Adipocyte (in vitro differentiated cells): ENCODE measurements at places on chromosomes 6 and 20.

DNA sequence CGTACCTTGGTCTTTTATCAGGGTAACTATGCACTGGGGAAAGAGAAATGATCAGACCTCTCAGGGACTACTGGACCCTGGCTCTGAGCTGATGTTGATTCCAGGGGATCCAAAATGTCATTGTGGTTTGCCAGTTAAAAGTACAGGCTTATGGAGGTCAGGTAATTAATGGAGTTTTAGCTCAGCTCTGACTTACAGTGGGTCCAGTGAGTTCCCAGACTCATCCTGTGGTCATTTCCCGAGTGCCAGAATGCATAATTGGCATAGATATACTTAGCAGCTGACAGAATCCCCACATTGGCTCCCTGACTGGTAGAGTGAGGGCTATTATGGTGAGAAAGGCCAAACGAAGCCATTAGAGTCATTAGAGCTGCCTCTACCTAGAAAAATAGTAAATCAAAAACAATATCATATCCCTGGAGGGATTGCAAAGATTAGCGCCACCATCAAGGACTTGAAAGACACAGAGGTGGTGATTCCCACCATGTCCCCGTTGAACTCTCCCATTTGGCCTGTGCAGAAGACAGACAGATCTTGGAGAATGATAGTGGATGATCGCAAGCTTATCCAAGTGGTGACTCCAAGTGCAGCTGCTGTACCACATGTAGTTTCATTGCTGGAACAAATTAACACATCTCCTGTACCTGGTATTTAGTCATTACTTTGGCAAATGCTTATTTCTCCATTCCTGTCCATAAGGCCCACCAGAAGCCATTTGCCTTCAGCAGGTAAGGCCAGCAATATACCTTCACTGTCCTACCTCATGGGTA lies 152.4 kb downstream of the THBS2 start:
- DNase-seq, result no peak

GRCh38 chr6:4162370-4162769 lies 27.0 kb upstream of the ECI2 start:
- peak; percentile 27 for DNase-seq

DNA sequence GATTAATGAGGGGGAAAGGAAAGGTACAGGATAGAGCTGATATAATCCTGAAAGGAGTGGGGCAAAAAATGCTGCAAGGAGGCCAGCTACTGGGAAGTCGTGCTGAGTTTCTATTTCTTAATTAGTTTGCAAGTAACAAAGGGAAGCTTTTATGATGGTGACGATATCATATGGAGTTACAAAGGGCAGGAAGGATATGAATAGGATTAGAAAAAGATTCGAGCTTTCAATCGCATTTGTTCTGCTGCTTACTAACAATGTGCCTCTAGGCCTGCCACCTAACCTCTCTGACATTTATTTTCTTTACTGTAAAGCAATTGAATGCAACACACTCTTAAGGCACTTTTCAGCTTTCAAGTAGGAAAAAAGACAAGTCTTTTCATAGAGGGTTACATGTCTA lies 219.2 kb downstream of the CLVS2 start:
- no peak for DNase-seq

- DNase-seq, result no peak
Observed at GRCh38 chr20:43911066-43911465, 3.6 kb upstream of the TOX2 start.

DNA sequence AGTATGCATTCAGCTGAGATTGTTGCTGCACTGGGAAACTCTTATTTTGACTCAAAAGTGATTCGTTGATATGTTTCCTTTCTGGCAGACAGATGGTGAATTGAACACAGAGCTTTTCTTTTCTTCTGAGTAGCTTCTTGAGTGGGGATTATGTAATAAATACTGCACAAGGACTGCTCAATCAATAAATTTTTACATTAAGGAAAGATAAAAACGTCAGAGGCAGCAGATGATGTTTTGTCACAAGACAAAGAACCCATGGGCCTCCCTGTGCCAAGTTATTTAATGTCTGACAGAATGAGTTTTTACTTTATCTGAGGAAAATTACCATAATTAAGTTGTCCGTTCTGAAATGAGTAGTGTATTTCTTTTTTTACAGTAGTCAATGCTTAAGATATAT lies 460.3 kb downstream of the UTRN start:
- no peak for DNase-seq

- no peak for DNase-seq
Observed at GRCh38 chr6:53829698-53830221, 35.0 kb downstream of the LRRC1 start.

DNA sequence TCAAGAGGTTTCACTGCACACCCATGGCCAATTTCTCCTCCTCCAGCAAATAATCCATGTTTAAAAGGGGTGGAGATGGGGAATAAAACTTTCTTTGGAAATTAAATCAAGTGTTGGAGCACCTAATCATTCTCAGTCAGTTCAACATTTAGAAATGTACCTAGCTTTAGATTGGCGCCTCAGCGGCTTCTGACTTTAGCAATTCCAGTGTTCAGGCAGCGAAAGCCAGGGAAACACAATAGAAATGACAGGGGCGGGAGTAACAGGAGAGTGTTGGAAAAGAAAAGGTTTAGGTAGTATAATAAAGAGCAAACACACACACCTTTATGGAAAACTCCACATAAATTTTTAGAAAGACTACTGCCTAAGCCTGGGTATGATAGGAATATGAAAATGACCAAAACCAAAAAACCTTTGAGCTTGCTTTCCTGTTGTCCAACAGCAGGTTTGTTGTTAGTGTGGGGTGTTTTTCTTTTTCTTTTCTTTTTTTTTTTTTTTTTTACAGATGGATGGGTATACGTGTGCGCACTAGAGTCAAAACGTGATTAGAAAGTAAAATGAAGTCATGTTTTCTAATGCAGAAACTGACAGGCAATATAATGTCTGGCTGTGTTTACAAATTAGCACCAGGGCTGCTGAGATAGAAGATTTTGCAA lies 7.7 kb downstream of the TFAP2A start:
- DNase-seq, result no peak

DNA sequence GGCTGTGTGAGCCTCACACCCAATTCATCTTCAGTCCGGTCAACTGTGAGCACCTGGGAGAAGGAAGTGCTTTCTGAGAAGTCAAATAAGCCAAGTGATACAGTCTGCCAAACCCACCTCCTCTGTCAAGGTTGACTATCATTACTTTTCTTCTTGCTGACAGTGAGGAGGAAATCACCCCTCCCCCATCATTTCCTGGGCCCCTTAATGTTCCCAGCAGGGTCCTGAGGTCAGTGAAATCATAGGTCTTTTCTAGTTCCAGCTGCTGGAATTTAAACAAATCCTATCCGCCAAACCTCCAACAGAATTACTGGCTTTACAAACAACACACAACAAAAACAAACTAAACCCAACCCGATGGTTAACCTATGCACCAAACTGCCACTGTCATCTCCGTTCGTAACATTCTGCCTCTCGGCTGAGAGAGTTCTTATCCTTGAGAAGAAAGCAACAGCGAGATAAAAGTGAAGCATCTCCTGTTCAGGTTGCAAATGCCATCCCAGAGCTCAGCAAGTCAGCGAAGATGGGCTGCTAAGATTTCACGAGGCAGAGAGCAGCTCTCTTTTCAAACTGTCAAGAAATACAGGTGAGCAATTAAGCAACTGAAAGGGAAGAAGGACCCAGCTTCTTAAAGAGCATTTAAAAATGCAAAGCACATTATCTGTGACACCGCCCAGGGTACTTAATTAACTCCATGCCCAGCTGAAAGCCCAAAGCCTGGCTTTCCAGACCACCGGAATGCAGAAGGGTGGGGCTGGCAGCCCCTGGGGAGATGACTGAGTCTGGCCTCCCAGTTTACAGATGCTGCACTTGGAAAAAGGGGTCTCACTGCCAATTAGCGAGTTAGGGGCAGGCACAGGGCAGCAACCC lies 24.7 kb downstream of the GFOD1 start:
- DNase-seq, result peak; percentile 47

DNA sequence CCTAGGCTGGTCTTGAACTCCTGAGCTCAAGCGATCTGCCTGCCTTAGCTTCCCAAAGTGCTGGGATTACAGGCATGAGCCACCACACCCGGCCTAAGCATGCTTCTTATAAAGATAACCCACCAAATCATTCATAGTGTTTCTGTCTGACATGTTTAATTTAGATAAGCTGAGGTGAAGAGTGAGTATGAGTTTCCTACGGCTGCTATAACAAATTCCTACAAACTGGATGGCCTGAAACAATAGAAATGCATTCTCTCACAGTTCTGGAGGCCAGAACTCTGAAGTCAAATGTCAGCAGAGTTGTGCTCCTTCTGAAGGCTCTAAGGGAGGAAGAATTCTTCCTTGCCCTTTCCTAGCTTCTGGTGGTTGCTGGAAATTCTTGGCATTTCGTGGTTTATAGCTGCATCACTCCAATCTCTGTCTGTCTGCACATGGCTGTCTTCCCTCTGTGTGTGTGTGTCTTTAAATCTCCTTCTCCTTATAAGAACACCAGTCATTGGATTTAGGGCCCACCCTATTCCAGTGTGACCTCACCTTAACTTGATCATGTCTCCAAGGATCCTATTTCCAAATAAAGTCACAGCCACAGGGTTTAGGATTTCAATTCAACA lies 29.9 kb downstream of the MAPK13 start:
- DNase-seq, result no peak
